Tibial nerve (tissue), 4 donors: ENCODE measurements at places on chromosomes 3 and 15. TPM values are rescaled to one million over a fixed set of nuclear protein-coding genes. Genes with fewer than 3 reads are reported as not detected.

The SEMA5B gene
- 19.7 TPM for total RNA-seq

DNA sequence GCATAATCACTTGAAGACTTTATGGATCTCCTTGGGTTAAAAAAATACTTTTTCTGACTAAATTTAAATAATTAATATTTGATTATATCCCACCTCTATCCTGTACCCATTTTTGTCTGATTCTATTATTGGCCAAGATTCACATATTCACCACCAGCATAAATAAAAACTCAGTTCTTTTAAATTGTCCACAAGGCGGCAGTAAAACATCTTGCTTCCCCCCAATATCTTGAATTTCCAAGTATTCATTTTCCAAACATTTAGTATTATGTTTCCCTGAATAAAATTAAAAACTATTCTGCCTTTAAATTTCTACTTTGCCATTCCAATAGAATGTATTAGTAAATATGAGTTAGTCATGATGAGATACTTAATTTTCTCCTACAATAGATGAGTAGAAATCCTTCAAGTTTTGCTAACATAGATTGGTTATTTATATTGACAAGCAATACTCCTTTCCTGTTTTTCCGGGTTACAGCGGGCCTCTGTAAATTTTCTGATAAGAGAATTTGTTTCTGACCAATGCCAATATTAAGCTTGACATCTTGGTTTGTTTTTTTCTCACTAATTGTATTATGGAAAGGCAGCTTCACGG is 218.7 kb upstream of the MDFIC2 start:
- DNase-seq = no peak

GRCh38 chr3:102060814-102061213 is 211.5 kb downstream of the NFKBIZ start:
- no peak for DNase-seq

DNA sequence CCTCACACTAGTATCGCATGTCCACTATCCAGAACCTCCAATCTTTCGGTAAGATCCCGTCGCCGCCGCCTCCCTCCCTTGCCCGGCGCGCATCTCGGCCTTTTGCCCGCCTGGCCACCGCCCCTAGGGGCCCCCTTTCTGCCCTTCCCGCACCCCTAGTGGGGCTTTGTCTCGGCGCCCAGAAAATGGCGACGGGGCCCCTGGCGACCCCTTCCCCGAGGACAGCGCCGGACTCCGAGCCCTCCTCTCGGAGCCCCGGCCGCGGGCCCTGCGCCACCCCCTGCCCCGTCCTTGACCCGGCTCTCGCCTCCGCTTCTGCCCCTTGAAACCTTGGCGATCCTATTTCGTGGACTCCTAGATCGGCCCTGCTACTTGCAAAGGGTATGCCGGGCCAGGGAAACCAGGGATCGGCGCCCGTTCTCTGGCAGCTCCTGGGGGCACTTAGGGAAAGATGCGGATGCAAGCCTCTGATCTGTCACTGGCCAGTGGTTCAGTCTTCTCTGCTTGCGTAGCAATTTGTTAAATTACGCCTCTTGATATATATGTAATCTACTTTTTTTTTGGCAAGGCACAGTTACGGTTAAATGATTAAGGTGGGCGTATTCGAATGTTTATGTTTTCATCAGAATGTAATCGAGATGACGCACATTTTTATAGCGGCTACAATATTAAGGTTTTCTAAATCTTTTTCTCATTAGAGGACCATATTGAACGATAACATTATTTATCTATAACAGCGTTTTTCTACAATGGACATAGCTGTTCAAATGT is 603 bp downstream of the EIF1B start:
- DNase-seq = no peak

DNA sequence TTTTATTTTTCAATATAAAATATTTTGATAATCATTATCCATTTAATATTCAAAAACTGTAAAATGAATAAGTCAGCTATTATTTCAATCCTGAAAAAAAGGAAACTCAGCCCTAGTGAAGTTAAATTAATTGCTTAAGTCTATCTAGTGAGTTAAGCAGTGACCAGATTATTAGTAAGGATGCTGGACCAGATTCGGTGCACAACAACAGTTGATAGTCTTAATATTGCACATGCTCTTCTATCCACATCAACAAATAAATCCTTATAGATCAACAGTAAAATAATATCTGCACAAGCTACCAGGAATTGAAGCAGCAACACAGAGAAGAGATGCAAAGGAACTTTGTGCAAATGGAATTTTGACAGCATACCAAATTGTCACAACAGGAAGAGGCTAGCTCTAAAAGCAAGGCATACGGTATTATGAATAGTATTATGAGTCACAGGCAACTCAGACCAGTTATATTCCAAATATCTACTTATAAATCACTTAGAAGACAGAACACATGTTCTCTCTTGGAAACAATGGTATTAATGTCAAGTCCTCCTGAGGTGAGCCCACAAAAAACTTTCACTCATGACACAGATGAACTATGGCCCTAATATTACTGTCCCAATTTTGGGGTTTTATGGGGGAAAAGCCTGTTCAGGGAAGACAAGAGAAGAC is 24.9 kb downstream of the VPS13C start:
- DNase-seq = no peak

GRCh38 chr3:188345223-188345622 is 191.3 kb downstream of the LPP start:
- no peak for DNase-seq

DNA sequence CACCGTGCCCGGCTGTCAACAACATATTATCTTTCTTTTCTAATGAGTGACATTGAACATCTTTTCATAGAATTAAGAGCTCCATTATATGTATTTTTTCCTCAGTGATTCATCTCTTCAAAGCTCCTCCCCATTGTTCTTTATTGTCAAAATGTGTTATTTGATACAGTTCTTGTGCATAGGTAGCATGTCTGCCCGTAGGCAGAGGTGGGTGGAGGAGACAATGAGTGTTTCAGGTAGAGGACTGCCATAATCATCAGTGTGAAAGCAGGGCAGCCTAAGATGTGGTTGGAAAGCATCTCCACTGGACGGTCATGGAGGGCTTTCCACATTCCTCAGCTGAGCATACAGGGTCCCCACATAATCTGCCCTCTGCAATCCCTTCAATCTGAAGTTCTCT is 452.0 kb upstream of the MCTP2 start:
- no peak for DNase-seq

GRCh38 chr3:144272680-144273079 is 301.1 kb downstream of the DIPK2A start:
- DNase-seq = no peak

DNA sequence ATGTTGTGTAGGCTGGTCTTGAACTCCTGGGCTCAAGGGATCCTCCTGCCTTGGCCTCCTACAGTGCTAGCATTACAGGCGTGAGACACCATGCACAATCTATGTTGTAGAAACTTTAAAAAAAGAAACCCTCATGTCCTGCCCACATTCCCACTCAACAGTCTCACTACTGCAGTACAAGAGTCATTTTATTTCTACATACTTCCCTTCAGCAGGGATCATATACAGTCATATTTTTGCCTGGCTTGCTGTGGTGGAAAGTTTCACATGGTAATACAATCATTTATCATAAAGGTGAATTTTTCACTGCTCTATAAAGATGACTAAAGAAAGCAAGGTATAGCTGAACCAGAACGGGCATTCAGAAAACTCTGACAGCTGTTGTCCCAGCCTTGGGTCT is 53.8 kb upstream of the PIK3CB start:
- DNase-seq = no peak

DNA sequence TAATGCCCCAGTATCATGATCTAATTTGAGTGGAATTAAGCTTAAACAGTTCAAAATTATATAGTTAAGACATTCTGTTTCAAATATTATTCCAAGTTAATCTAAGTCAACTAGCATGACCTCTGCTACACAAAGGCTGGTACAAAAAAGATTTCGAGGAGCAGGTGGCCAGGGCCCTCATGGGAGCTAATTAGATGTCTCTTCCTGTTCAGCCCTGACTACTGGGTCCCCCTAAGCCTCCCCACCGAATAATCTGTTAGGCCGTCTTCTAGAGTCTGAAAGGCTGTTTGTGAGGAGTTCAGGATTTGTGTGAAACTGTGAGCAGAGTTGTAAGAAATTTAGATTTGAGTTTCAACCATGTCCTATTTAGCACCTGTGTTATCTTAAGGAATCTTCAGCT is 75.4 kb downstream of the PPM1L start:
- no peak for DNase-seq

DNA sequence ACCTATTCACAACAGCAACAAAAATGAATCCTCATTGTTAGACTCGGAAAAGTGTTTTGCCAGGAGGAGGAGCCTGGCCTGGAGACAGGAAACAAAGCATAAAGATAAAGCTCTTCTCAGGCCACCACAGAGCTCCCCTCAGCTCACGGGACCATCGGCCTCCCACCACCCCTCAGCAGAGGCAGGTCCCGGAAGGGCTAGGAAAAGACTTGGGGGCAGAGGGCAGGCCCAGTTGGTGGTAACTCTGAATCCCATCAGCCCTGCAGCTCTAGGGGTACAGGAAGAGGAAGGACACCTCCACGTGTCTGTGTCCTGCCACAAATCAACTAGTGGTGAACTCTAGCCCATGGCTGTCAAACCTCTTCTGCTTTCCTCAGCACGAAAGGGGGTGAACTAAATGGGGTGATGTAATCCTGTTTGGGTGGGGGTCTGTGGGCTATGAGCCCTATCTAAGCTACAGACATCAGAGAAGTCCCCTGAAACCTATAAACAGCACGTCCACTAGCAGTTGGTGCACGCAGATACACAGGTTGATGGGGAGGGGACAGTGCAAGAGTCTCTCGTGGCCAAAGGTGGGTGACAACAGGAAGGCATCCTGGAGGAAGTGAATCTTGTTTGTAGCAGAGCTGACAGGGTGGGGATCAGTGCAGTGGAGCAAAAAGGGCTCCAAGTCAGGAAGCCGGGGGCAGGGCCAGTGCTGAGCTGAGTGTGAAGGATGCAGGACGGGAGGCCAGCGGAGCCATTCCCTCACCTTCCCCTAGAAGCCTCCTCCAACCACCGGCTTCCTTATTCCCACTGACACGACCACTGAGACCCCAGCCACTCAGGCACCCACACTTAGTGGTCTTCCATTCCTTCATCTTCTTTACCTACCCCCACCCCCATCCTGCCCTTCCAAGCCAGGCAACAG is 111.1 kb upstream of the HACD2 start:
- DNase-seq = no peak

- no peak for DNase-seq
These were observed 54.0 kb downstream of the POLQ start for GRCh38 chr3:121491683-121492320.

- no peak for DNase-seq
These were observed 76.3 kb upstream of the ABHD17C start for GRCh38 chr15:80618685-80619400.

- no peak for DNase-seq
These were observed 14.2 kb upstream of the CP start for GRCh38 chr3:149235599-149236424.

DNA sequence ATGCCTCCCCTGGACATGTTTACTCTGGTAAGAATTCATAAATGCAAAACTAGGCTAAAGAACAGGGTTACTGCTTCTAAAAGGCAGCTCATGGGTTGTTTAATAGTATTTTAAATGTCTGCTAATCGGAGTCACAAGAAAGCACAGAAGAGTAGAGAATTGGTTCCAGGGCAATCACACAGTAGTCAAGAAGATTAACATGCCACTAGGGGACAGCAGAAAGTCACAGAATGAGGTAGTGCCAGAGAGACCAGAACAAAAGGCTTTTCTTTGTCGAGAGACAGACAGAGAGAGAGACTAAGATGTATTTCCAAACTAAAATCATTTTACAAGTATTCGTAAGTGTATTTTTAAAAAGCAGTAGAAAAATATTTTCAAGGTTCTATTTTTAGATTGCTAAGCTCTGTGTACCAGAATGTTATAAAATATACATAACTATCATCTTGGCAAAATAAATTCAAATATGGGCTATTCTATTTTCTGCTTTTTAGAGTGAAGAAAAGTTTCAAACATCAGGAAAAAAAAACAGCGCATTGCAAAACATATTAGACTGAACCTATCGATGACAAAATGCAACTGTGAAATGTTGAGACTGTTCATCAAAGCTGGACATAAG is 78.3 kb upstream of the CDIN1 start:
- DNase-seq = peak; percentile 18
